ENCODE measurements at places on chromosomes 4 and X. TPM values are rescaled to one million over a fixed set of nuclear protein-coding genes. Genes with fewer than 3 reads are reported as not detected.

The TEC gene
- 4.2 TPM for total RNA-seq

The TNIP3 gene
- total RNA-seq, result 0.55 TPM

The HS3ST1 gene
- 0.03 TPM for total RNA-seq

The CLNK gene
- total RNA-seq, result 0.29 TPM

The ASB12 gene
- not detected for total RNA-seq
